ENCODE measurements at places on chromosomes 1 and 21.

DNA sequence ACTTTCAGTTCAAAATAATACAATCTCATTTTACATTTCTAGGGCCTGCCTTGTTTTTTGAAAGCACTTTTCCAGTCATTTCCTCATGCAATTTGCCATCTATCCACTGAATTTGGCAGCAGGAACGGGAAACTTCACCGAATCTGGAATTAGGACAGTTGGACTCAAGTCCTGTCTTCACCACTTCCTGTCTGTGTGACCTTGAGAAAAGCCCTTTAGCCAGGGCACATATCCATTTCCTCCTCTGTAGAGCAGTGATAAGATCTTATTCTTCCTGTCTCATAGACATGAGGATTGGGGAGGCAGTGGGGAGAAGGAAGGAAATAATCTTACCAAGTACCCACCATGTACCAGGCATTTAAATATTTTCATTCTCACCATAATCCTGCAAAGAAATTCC is 12.0 kb downstream of the VAV3 start:
- DNase-seq: no peak

DNA sequence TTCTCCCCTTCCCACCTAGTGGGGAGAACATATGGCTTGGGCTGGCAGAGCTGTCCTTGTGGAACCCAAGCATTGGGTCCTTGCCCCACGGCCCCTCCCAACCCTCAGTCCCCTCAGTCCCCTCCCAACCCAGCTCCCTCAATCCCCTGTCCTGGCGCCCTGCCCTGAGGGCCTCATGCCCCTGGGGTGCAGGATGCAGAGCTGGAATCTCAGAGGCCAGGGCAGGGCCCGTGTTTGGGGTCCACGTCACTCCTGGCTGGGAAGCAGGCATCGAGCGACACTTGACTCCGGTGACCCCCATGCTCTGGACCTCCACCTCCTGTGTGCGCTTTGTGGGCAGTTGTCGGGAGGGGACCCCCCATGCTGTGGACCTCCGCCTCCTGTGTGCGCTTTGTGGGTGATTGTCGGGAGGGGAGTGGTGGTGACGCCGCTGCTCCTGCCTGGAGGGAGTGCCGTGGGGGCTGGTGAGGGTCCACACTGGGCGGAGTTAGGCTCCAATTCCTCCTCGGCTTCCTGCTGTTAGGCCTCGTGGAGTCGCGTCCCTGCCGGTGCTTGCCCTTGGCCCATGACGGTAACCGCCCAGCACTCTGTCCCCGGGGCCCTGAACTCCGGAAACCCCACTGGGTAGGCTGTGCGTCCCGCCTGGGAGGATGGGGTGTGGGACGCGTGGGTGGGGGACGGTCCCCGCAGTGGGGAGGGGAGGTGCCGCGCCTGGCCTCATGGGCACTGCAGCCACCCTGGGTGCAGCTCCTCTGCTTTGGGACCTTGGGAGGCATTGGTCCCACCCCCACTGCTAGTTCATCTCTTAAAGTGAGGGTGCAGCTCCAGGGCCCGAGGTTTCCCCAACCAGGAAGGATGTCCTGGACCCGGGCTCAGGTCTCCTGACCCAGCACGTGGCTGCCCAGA is 31.2 kb downstream of the SLX9 start:
- no peak for DNase-seq

- no peak for DNase-seq
Measured at GRCh38 chr1:41656825-41657500, 172.5 kb upstream of the EDN2 start.

GRCh38 chr1:19338323-19338762 is 26.2 kb downstream of the SLC66A1 start:
- no peak for DNase-seq

GRCh38 chr1:65691152-65691900 is 101.4 kb upstream of the PDE4B start:
- DNase-seq: no peak

- no peak for DNase-seq
Measured at GRCh38 chr1:198970916-198971315, 332.1 kb downstream of the PTPRC start.

DNA sequence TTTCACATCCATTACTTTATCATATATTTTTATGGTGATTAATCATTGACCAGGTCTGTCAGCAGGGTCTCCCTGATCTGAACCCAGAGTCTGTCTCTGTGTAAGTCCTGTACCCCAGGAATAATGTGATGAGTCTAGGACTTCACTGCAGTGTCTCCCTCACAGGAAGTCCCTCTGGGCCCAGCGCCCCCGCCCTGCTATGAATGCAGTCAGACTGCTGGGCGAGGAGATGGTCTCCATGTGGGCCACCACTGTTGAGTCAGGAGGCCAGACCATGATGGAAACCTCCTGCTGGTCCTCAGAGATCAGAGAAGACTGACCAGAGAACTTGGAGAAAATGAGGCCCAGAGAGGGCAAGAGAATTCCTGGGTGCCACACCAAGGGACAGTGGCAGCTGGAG is 9.5 kb downstream of the TMEM222 start:
- DNase-seq: no peak

DNA sequence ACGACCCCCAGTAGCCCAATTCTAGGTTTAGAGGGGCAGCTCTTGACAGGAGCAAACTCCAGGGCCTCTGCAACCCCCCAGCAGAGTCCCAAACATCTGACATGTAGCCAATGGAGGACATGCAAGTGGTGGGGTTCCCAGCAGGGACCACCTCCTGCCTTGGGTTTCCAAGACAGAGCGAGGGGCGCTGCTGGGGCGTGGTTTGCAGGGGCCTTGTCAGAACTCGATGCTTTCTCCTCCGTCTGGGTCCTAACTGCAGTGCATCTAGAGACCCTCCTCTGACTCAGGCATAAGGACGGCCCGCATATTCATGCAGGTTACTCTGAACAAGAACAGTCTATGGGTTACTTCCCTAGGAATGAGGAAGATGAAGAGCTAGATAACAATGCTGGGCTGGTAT is 17.2 kb downstream of the EPHX1 start:
- DNase-seq: no peak
